ENCODE measurements at places on chromosomes 6 and 20.

- no peak for DNase-seq
Measured at GRCh38 chr6:68473433-68474210, 161.5 kb upstream of the ADGRB3 start.

DNA sequence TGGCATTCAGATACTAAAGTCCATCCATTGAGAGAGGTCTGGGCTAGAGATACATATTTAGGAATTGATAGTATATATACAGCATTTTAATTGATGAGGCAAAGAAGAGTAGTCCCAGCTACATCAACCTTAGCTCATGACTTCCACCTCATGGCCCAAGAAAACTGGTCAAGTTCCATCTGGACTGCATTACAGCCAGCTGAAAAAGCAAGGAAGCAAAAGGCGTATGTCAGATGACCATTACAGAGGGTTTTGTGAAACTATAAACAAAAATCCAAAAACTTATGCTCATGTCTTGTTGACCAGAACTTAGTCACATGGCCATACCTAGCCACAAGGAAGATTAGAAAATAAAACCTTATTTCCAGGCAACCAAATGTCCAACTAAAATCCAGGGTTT lies 46.8 kb upstream of the RNF146 start:
- no peak for DNase-seq

DNA sequence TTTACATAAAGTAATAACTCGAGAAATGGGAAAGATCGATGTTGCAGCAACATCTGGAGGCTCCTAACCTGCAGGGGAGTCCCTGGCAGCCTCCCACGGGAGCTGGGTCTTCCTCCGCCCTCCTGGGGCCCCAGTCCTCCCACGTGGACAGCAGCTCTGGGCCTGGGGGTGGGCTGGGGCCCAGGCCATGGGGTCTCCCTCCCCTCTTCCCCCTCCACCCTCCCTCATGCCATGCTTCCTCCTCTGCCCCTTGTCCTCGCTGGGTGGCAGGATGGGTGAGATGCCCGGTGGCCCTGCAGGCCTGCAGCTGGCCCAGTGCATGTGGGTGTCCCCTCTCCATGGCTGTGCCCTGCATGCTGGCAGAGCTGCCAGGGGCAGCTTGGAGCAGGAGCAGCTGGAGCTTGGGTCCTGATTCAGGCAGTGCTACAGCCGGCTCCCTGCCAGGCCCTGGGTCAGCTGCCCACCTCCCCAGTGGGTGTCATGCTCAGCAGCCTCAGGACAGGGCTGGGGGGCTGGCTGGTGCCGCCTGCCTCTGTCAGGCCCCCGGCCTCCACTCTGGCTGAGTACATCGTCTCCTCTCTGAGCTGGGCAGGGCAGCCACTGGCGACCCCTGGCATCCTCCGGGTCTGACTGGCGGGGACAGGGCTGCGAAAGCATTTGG lies 48.9 kb upstream of the BHLHE23 start:
- no peak for DNase-seq

GRCh38 chr6:156175433-156175832 lies 601.7 kb upstream of the ARID1B start:
- DNase-seq, result no peak

- peak; percentile 33 for DNase-seq
Measured at GRCh38 chr6:42281570-42281969, 63.9 kb upstream of the MRPS10 start.

GRCh38 chr20:34907616-34908469 lies 31.4 kb downstream of the ACSS2 start:
- DNase-seq, result no peak

DNA sequence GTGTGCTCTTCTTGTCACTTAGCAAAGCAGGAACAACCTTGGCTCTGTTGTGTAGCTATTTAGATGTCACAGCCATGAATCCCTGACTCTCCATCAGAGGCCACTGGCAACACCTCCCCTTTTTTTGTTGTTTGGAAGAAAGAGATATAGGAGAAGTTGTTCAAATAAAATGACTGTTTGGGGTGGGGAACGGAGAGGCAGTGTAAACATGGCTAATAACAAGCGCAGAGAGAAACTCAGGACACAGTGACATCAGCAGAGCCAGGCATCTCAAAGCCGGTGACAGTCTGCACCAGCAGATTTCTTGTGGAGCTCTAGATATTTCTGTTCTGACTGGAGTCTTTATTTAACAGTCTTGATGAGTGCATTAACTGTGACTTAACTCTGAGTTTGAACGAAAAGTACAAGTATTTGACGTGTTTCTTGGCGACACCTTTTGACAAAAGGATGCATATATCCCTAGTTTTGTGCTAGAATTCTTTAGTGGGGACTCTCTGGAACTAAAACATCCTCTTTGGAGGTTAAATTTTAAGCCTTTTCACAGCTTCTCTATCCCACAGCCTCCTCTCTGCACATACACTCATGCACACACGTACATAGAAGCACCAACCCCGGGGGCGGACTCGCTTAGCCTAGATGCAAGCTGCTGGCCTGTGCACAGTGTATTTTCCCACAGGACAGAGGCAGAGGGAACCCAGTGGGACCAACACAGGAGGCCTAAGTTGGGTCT lies 53.8 kb downstream of the ADAT2 start:
- DNase-seq, result no peak

GRCh38 chr6:52693773-52694172 lies 22.9 kb downstream of the TMEM14A start:
- DNase-seq, result no peak

- no peak for DNase-seq
Measured at GRCh38 chr20:46621492-46621891, 29.8 kb downstream of the SLC13A3 start.

GRCh38 chr6:106637051-106637716 lies 7.8 kb downstream of the QRSL1 start:
- DNase-seq, result no peak

DNA sequence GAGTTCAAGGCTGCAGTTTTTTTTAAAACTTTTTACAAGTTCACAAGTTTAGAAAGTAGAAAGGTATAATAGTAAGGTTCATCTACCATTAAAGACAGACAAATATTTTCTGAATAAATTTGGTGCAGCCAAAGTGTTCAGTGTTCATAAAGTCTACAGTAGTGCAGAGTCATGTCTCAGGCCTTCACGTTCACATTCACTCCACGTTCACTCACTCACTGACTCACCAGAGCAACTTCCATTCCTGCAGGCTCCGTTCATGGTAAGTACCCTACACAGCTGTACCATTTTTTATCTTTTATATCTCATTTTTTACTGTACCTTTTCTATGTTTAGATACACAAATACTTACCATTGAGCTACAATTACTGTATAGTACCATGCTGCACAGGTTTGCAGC lies 67.6 kb downstream of the B4GALT5 start:
- no peak for DNase-seq

- DNase-seq, result no peak
Measured at GRCh38 chr6:45388328-45388727, 10.6 kb upstream of the SUPT3H start.

DNA sequence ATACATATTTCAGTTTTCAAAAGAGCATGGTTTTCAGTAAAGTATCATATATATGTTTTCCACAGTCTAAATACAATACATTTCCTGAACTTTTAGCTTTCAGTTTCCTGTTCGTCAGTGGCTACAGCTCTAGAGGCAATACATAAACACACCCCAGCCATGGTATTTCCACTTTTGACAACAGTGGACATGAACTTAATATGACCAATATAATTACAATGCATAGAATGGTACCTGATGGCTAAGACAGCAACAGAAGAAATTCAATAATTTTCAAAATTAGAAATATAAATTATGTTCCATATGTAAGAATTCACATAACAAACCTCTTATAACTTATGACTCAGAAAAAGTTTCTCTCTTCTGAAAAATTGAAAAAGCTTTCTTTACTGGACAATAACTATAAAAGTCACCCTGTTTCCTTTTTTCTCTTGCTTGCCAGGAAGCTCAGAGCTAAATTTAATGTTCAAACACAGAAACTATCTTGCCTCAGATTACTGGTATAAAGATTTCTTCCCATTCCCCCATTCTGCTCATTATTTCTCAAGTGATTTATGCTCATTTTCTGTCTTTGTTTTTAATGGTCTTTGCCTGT lies 19.2 kb downstream of the FKBP5 start:
- no peak for DNase-seq

GRCh38 chr20:60718743-60719480 lies 533.1 kb upstream of the CDH4 start:
- DNase-seq, result no peak

DNA sequence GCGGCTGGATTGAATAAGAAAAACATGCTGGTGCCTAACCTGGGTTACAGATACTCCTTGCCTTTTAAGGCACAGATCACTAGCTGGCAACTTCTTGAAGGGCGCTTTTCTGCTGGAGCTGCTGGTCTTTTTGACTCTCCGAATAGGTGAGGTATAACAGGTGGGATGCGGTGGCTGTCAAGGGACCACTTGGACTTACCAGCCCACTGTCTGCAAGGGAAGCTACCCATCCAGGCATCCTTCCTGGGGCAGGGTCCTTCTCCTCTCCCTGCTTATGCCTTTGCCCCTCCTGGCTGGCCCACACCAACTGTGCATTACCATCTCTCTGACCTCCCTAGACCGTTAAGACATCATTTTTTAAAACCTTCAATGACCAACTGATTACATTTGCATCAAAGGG lies 57.4 kb downstream of the NPEPL1 start:
- DNase-seq, result no peak

GRCh38 chr6:13466304-13467215 lies 20.8 kb downstream of the GFOD1 start:
- no peak for DNase-seq

GRCh38 chr20:313948-314347 lies 11.4 kb upstream of the SOX12 start:
- DNase-seq, result no peak

GRCh38 chr6:46046558-46047174 lies 31.0 kb upstream of the CLIC5 start:
- DNase-seq, result no peak

- DNase-seq, result no peak
Measured at GRCh38 chr6:111870051-111870741, 3.1 kb downstream of the FYN start.

- DNase-seq, result no peak
Measured at GRCh38 chr6:69647726-69648125, 149.1 kb downstream of the LMBRD1 start.

DNA sequence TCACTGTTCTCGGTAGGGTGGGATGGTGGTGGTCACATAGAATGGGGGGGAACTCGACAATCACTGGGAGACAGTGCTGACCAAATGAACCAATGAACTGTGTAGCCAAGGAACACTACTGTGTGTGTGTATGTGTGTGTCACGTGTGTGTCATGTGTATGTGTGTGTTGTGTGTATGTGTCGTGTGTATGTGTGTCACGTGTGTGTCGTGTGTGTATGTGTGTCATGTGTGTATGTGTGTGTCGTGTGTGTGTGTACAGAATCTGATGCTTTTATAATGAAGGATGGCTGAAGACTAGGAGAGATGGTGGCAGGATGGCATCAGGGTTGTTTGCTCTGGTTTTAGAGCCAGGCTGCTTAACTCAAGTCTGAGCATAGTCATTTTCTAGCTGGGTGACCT lies 99.1 kb upstream of the DUSP22 start:
- no peak for DNase-seq

DNA sequence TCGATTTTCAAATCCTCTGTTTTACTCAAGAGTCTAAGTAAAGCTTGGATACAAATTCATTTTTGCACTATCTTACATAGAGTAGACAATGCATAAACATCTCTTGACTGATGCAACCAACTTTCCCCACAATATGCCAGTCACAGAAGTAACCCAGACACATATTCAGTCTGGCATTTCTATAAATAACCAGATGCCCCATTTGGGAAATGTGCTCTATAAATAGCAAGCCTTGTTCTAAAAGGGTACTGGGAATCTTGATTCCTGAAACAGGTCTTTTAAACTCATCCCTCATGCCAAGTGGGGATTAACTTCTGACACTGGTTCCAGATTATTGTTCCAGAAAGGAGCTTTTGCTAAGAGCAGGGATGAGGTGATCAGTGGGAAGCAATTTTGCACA lies 411.7 kb downstream of the EPM2A start:
- no peak for DNase-seq

GRCh38 chr20:22511943-22512910 lies 72.1 kb downstream of the FOXA2 start:
- DNase-seq, result no peak

DNA sequence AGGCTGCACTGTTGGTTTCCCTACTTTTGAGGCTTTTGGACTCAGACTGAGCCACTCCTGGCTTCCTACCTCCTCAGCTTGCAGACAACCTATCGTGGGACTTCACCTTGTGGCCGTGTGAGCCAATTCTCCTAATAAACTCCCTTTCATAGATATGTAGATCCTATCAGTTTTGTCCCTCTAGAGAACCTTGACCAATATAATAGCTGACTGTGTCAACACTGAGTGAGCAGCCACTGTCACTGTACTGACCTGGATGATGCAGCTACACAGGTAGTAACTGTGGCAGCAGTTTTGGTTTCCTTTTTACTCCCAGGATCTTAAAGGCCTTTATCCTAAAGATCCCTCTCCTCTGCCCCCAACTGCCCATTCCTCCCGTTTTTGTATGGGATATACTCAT lies 70.2 kb downstream of the SLC22A3 start:
- DNase-seq, result no peak

GRCh38 chr20:59680148-59680650 lies 75.9 kb downstream of the PHACTR3 start:
- DNase-seq, result no peak

- no peak for DNase-seq
Measured at GRCh38 chr6:145903356-145904102, 60.6 kb downstream of the SHPRH start.

DNA sequence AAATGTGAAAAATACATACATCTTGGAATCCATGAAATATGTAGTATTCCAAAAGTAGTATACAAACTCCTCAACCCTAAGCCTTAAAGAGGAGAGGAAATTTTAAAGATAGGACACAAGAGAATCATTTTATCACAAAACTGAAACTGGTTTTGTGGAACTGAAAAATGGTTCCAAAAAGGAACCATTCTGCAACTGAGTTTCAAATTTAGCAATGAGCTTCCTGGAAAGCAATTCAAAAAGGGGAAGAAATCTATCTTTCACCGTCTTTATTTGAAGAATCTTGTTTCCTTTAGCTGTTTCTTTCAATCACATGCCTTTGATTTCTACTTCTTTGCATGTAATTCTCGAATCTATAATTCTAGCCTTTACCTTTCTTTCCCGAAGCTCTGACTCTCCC lies 32.2 kb upstream of the LAMP5 start:
- no peak for DNase-seq

DNA sequence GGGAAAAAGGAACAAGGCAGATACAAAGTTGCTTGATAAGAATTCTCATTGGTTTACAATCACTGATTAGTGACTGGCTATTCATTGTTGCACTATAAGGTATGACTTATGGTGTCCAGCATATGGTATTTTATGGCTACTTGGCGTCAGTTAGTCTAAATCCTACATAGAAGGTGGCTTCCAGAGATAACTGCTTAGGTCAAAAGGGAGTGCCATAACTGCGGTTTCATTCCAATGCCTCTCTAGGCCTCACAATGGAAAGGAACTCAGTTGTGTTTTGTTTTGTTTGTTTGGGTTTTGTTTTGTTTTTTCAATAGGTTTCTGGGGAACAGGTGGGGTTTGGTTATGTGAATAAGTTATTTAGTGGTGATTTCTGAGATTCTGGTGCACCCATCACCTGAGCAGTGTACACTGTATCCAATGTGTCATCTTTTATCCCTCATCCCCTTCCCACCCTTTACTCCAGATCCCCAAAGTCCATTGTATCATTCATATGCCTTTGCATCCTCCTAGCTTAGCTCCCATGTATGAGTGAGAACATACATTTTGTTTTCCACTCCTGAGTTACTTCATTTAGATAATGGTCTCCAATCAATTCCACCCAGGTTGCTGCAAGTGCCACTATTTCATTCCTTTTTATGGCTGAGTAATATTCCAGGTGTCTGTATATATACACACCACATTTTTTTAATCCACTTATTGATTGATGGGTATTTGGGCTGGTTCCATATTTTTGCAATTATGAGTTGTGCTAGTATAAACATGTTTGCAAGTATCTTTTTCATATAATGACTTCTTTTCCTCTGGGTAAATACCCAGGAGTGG lies 7.0 kb downstream of the GOPC start:
- no peak for DNase-seq

All from stimulated activated CD8-positive, alpha-beta memory T cell treated with anti-CD3 and anti-CD28 coated beads, Interleukin-4, amount 100 ng/mL, for 24 hours (primary cell).